Fibroblast of skin of left quadriceps (primary cell): ENCODE measurements at places on chromosomes 12 and 14.

DNA sequence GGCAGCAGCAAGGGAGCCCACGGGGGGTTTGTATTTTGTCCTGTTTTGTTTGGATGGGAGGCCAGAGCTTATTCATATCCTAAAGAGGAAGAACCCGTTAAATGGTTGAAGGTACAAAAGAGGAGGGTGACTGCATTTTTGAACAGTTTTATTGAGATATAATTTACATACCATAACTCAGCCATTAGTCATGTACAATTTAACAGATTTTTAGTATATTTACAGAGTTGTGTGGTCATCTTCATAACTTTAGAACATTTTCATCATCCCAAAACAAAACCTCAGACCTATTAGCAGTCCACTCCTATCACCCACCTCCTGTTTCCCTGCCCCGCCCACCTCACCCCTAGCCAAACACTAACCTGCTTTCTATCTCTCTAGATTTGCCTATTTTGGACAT, 12.6 kb downstream of the NRDE2 start:
- DNase-seq: no peak

DNA sequence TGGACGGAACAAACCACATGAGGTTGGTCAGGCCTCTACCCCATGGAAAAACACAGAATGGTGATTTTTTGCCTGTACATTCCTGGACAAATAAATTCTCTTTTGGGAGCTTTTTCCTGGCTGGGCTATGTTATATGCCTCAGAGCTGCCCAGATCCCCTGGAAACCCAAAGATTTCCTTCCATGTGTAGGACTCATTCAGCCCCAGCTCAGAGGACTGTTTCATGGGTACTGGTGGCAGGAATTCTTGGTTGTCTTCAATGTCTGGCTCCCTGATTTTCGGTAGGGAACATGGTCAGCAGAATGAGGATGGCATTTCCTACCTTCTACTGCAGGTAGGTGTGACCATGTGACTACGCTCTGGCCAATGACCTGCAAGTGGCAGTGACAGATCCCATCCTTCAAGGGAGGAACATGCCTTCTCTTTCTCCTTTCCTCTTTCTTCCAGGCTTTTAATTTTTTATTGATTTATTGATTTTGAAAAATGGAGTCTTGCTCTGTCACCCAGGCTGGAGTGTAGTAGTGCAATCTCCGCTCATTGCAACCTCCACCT, 15.4 kb upstream of the P2RX7 start:
- DNase-seq: no peak

- DNase-seq: no peak
Measured at GRCh38 chr12:54463484-54463883, 9.9 kb downstream of the GTSF1 start.

DNA sequence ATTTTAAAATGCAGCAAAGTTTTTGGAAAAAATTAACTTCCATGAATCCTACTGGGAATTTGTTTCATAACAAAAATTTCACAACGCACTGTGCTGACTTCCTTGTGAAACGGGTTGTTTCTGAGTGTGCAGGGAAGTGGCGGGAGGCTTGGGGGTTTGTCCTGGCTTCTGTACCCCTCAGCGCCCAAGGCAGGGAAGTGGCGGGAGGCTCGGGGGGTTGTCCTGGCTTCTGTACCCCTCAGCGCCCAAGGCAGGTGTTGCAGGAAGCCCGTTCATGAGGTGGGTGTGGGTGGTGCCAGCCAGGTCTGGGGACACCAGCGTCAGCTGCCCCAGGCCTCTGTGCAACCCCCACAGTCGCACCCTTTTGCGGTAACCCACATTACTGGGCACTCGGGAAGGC, 25.1 kb downstream of the ADGRD1 start:
- DNase-seq: no peak

GRCh38 chr12:24659016-24659415, 289.9 kb downstream of the BCAT1 start:
- no peak for DNase-seq

DNA sequence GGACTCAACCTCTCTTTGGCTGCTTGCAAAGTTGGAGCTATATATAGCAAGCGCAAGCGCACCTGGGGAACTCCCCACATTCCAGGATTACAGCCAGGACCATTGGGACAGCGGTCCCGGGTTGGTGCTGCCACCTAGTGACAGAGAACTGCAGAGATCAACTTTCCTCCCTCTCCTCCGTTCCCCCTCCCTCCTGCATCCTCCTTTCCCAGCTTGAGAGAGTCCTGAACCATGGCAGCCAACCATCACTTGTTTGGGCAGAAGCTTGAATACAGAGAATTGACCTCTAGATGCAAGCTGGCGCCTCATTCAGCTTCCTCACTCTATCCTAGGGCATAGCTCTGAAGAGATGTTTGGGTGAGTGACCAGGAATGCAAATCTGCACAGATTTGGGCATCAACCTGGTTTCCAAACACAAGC, 17.4 kb upstream of the FLVCR2 start:
- peak; percentile 18 for DNase-seq

GRCh38 chr12:106434526-106434925, 77.0 kb downstream of the POLR3B start:
- DNase-seq: no peak
